Stimulated activated CD8-positive, alpha-beta memory T cell treated with anti-CD3 and anti-CD28 coated beads, Interleukin-2, amount 100 ng/mL, for 1 hour (primary cell): ENCODE measurements at places on chromosomes 3 and 15.

DNA sequence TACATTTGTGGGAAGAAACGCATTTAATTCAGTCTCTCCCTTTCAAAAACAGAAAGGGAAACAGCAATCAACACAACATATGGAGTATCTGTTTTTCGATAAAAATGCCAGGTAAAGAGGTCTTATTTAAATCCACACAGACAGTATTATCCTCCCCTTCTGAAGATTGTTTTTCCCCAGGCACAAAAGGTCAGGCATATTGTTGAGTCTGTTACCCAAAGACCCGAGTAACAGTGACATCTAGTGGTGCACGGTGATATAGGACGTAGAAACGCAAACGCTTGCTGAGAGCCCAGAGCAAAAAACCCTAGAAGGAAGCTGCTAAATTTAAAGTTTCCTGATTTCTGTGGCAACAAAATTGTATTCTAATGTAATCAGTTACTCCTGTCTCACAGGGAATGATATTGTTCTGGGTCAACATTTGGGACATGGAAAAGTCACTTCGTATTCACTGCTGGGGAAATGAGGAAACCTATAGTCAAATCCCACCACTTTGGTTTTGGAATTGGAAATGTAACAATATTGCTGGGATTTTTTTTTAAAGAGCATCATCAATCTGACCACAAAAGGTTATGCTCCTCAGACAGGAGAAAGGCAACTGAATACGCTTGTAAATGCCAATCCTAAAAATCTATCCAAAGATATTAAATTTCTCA, 312.7 kb upstream of the CCDC54 start:
- DNase-seq: no peak

- DNase-seq: no peak
Observed at GRCh38 chr3:134073583-134073945, 43.8 kb upstream of the SLCO2A1 start.

DNA sequence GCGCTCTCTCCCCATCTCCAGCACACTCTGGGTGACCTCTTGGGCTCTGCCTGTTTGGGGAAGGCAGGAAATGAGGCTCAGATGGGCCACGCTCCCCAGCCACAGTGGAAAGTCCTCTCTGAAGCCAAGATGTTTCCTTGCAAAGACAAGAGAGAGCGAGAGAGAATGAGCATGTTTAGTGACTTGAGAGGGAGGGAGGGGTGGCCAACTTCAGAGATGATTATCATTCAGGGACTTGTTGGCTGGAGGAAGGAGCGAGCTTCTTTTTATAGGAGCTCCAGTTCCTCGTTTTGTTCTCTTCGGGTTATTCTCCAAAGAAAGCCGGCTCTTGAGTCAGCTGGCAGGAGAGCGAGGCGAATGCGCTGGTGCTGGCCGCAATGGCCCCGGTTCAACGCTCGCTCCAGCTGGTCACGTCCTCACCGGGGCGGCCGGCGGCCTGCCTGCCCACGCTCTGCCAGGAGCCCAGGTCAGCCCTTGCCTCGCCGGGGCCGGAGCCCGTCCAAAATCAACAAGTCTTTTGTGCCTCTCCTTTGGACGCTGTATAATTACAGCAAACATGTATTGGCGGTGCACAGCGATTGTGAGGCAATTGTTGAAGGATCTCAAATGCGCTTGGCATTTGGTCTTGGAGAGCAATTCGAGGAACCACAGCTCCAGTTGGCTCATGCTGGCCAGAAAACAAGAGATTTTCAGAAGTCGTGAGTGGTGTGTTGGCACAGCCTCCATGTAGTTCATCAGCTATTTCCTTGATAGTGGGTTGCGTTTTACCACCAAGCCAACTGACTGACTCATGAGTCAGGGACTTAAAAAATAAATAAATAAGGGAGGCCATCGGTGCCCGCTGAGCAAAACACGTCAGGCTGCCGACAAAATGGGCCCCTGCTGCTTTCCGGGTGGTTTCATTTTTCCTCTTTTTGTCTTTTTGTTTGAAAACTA, 288.6 kb downstream of the UACA start:
- DNase-seq: no peak

DNA sequence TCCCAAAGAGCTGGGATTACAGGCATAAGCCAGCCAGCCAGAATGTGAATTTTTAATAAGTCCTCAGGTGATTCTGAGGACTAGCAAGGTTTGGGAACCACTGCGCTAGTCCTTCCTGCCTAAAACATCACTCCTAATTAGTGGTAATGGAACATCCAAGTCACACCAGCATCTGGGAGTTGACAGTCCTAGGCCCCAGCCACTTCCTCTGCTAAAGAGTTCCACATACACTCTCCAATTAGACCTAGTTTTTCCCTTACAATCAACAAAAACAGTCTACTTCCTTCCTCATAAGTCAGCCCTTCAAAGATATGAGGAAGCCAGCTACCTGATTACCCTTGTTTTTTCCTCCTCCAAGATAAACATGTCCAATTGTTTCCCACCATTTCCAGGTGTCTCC, 78.1 kb downstream of the OXNAD1 start:
- DNase-seq: no peak

DNA sequence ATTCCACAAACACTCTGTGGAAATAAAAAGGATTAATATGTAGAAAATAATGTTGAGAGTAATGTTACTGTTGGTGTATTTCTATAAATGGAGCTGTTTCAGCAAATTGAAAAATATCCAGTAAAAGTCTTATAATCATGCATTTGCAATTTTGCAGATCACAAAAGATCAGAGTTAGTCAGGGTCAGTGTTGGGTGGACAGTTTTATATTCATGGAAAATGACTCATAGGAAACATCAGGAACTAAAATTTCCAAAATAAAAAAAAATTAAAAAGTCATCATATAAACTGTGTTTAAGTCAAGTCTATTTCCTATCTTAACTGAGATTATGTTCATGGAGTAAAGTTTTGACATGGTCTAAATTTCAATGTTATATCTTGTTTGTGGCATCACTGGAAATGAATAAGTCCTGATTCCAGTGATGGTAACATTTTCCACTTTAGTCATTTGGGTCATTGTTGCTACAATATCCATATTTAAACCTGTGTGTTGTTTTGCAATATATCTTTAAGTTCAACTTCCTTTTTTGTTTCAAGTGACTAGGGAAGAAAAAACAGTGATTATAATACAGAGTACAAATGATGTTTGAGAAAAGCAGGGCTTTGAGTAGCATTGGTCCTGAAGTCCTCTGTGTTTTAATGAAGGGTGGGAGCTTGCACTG, 37.8 kb downstream of the MITF start:
- no peak for DNase-seq

GRCh38 chr3:111715911-111716523, 120.9 kb upstream of the ZBED2 start:
- no peak for DNase-seq

GRCh38 chr15:50906954-50907600, 1.4 kb upstream of the AP4E1 start:
- DNase-seq: peak; percentile 38

GRCh38 chr3:163273694-163274093, 1777.1 kb downstream of the OTOL1 start:
- DNase-seq: no peak

DNA sequence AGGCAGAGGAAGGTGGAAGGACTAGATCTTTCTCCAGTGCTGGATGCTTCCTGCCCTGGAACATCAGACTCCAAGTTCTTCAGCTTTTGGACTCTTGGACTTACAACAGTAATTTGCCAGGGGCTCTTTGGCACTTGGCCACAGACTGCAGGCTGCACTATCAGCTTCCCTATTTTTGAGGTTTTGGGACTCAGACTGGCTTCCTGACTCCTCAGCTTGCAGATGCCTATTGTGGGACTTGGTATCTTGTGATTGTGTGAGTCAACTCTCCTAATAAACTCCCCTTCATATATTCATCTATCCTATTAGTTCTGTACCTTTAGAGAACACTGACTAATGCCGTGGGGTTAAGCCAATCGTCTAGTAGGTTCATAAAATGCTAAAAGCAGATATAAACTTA, 8.8 kb upstream of the B3GNT5 start:
- no peak for DNase-seq

DNA sequence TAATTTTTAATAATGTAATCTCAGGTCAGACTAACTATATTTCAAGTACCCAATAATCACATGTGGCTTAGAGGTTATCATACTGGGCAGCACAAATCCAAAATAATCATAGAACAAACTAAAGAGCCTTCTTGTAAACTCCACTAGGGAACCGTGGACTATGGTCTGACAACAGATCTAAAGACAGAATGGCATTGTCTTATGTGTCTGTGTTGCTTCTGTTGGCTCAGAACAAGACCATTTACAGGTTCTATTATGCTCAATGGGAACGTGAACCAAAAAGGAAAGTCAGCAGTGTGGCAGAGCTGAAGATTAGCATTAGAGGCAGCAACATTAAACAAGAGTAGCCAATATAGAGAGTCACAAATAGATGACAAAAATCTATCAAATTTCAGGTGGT, 74.9 kb downstream of the ETFA start:
- DNase-seq: no peak

DNA sequence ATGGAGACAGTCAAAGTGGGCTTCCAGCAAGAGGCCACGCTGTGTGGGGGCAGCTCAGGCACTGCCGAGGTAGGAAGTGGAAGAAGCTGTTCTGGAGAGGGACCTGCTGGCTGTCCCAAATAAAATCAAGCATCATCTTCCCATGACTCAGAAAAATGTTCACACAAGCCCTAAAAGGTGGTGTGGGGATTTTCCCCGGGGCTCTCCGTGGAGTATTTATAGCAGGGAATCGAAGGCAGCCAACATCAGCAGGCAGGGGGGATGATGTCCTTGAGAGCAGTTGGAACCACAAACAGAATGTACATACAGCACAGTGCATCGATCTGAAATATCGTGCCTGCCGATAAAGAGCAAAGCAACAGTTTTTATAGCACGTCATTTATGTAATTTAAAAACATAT, 27.6 kb downstream of the PRR23E start:
- no peak for DNase-seq
